Activated T-helper 1 cell treated with anti-CD3 and anti-CD28 coated beads, Interleukin-2, amount 50 U/mL, for 16 hours (primary cell): ENCODE measurements at places on chromosomes 4 and X.

- DNase-seq, result no peak
Measured at GRCh38 chr4:184816962-184817361, 8.8 kb downstream of the ACSL1 start.

- DNase-seq, result no peak
Measured at GRCh38 chr4:42673082-42673425, 16.1 kb upstream of the ATP8A1 start.

DNA sequence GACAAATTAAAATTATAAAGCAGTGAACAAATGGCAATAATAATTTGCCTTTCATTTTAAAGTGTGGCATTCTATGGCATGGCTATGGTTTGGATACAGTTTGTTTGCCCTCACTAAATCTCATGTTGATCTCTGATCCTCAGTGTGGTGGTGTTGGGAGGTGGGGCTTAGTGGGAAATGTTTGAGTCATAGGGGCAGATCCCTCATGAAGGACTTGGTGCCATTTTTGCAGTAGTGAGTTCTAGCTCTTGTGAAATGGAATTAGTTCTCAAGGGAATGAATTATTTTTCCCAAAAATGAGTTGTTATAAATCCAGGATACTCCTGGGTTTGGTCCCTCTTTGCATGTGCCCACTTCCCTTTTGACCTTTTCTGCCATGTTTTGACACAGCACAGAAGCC lies 181.4 kb downstream of the AMELX start:
- DNase-seq, result no peak

DNA sequence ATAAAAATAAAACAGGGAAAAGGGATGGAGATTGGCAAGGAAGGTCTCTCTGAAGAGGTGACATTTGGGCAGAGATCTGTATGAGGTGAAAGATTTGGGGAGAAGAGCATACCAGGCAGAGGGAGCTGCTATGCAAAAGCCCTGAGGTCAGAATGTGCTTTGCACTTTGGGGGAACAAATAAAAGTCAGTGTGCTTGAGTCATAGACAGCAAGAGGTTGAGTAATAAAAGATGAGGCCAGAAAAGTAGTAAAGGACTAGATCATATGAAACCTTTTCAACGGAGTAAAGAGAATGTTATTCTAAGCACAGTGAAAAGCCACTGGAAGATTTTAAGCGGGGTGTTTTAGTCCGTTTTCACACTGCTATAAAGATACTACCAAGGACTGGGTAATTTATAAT lies 76.5 kb upstream of the TEX13A start:
- DNase-seq, result no peak

- DNase-seq, result no peak
Measured at GRCh38 chrX:15441464-15441863, 51.7 kb downstream of the PIR start.

- DNase-seq, result no peak
Measured at GRCh38 chr4:39609454-39609931, 29.2 kb downstream of the SMIM14 start.

GRCh38 chr4:176902710-176903323 lies 110.1 kb upstream of the VEGFC start:
- DNase-seq, result no peak

DNA sequence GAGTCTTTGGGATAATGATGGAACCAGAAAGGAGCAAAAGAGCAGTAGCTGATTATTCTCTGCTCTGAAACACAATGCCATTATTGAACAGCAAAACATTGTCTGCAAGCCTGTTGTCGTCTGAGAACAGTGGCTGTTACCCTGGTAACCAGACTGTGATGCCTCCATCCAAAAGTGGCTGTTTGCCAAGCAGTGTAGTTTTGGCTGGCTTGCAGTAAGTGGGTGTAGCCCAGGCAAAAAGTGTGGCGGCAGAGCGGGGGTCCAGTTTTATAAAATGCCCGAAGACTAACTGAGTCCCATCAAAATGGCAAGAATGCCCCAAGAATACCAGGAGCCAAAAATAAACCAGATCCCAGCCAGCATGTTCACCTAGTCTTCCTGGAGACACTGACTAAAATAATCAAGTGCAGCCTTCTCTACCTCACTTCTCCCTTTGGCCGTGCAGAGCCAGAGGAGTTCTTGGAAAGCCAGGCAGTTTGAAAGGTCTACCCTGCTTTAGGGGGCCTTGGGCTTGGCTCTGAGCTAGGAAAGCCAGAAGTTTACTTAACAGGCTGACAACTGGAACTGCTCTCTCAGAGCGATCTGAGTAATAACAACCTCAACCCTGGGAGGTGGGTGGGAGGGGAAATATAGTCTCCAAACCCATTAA lies 2.6 kb downstream of the PLP1 start:
- DNase-seq, result no peak

DNA sequence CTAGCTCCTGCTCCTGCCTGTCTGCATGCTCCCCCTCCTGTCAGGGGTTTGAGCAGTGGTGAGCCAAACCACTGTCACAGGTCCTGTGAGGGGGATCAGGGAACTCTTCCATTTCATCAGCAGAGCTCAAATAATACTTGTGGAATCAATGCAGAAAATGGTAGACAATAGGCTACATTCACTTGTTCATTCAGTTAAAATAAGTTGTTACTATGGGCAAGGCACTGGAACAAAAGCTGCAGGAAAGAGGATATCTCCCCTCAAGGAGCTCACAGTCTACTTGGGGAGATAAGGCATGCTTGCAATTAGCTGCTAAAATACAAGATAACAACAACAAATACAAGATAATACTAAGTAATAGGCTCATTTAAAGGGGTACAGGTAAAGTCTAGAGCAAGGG lies 117.1 kb downstream of the GPC3 start:
- DNase-seq, result no peak

DNA sequence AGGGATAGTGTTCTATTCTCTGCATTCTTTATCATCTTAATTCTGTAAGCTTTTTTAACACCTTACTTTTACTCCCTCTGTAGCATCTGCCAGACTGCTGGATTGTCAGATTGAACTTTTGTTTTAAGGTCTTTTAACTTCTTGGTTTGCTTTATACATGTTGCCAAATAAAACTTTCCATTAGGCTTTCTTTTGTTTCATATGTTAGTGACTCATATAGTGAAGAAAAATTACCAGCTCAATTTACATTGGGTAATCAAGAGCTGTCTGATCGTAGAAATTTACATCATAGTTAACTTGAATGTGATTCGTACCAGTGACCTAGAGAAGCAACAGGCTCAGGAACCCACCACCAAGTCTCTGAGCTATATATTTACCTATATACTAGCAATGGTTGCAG lies 28.5 kb upstream of the KLHL4 start:
- no peak for DNase-seq

- no peak for DNase-seq
Measured at GRCh38 chr4:138329506-138330070, 87.4 kb upstream of the SLC7A11 start.

GRCh38 chr4:82629238-82630000 lies 67.6 kb upstream of the TMEM150C start:
- no peak for DNase-seq

DNA sequence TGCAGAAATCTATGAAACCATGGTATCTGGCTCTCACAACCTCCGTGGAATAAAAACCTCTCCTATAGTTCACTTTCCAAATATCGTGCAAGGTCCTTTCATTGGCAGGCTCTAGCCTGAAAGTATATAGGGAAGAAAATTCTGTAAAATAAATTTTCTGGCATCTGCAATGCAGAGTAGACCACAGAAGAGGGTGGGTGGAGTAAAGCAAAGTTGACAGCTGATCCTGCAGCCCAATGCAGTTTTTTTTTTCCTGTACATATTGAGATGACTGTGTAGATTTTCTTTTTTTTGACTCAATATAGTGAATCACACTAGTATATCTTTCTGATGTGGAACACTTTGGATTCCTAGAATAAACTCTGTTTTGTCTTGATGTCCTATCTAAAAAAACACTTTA lies 56.7 kb downstream of the NPY2R start:
- no peak for DNase-seq

DNA sequence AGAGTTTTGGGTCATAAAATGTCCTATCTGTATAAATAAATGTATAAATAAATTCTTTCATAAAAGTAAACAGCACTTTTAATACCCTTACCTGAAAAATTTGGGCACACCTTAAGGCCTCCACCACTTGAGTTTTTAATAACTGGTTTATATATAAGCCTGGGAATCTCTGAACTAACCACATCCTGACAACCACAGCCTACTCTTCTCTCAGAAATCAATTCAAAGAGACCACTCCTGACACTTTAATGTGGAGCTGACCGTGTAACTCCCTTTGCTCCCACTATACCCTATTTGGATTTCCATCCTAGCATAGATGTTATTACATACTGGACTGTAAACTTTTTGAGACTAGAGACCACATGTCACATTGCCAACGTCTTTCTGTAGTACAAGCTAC lies 3.5 kb downstream of the FBXL5 start:
- DNase-seq, result no peak

- DNase-seq, result no peak
Measured at GRCh38 chrX:154908821-154909220, 22.7 kb downstream of the F8A1 start.

DNA sequence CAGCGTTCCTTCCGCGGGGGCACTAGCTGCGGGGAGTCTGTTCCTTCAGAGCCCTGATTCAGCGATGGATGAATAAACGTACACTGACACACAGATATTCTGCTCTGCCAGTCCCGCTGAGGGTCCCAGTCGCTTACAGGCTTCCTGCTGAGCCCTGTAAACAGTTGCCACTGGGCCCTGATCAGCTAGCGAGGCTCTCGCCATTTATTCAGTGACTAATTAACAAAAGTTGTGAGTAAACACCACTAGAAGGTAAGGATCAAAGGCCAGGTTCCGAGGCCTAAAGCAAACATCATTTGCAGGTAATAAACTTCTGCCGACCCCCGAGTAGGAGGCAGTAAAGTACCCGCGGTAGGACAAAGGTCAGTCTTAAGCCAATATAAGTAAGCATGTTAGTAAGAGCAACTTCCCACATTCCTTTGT lies 442.6 kb upstream of the GALNT7 start:
- no peak for DNase-seq

DNA sequence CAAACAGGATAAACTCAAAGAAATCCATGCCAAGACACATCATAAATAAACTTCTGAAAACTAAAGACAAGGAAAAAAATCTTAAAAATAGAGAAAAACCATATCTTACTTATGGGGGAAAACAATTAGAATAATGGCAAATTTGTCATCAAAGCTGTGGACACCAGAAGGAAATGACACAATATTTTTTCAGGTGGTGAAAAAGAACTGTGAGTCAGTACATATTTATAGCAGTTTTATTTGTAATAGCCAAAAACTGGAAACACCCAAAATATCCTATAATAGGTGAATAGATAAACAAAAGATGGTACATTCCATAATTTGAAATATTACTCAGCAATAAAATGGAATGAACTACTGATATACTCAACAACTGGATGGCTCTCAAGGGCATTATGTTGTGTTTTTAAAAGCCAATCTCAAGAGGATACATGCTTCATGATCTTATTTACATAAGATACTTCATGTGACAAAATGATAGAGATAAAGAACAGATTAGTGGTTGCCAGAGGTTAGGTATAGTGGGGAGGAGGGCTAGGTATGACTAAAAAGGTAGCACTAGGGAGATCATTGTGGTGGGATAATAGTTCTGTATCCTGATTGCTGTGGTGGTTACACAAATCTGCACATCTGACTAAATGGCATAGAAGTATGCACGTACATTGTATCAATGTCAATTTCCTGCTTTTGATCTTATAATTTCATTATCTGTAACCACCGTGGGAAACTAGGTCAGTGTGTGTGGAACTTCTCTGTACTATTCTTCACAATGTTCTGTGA lies 191.9 kb downstream of the PPP1R2C start:
- no peak for DNase-seq

GRCh38 chr4:3766785-3767569 lies 792 bp downstream of the ADRA2C start:
- no peak for DNase-seq

- DNase-seq, result no peak
Measured at GRCh38 chrX:27863809-27864208, 56.0 kb downstream of the MAGEB10 start.

GRCh38 chr4:140666889-140667614 lies 89.1 kb downstream of the TBC1D9 start:
- no peak for DNase-seq

DNA sequence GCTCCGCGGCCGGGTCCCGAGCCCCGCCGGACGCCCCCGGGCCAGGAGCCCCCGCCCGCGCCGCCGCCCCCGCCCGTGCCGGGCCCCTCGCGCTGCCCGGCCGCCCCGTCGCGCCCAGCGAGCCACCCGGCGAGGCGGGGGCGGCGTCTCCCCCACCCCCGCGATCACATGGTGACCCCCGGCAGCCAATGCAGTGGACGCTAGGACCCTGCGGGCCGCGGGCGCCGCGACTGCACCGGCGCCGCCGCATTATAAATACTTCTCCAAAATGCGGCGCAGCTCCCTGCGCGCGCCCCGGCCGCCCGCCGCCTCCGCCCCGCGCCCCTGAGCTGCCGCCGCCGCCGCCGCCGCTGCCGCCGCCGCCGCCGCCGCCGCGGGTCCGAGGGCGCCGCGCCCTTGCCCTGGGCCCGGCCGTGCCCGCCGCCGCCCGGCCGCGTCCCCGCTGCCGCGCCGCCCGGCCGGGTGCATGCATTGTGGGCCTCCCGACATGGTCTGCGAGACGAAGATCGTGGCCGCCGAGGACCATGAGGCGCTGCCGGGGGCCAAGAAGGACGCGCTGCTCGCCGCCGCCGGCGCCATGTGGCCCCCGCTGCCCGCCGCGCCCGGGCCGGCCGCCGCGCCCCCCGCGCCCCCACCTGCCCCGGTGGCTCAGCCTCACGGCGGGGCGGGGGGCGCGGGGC lies at the start of gene NAT8L:
NAT8L (plus strand) TSS at position 282 of the 680 bp plus-strand sequence; CDS start at position 467, 185 bp downstream.
- DNase-seq, result no peak

GRCh38 chr4:38013461-38014366 lies 53.5 kb downstream of the PTTG2 start:
- no peak for DNase-seq

DNA sequence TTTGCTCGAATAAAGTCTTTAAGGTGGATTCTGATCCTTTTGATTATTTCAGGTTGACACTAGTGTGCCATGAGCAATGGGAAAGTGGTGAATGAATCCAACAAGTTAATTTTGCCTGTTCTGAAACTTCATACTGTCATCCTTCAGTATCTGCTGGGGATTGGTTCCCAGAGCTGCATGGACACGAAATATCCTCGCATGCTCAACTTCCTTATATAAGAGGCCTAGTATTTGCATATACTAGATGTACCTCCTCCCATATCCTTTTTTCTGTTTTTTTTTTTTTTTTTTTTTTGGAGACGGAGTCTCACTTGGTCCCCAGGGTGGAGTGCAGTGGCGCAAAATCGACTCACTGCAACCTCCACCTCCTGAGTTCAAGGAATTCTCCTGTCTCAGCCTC lies 23.0 kb upstream of the PDS5A start:
- DNase-seq, result no peak

GRCh38 chrX:99371976-99372595 lies 1038.0 kb downstream of the PCDH19 start:
- DNase-seq, result no peak

DNA sequence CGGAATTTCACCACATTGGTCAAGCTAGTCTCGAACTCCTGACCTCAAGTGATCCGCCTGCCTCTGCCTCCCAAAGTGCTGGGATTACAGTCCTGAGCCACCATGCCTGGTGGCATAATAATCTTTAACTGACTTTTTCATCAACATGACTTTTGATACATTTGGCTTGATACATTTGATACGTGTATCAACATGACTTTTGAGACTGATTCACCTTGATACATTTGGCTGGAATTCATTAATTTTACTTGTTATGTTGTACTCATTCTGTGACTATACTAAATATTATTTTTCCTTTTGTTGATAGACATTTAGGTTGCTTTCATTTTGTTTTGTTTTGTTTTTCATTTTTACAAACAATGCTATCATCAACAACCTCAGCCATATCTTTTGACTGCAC lies 6.3 kb downstream of the TMEM154 start:
- DNase-seq, result no peak

GRCh38 chr4:142202404-142203332 lies 566.3 kb downstream of the IL15 start:
- DNase-seq, result no peak

- no peak for DNase-seq
Measured at GRCh38 chr4:61753739-61754138, 553.6 kb downstream of the ADGRL3 start.
